ENCODE measurements at places on chromosomes 5 and 9.

- DNase-seq = no peak
These were observed 87.2 kb upstream of the NEURL1B start for GRCh38 chr5:172553903-172554302.

GRCh38 chr9:134335061-134335460, 8.8 kb downstream of the RXRA start:
- DNase-seq = peak; percentile 75

DNA sequence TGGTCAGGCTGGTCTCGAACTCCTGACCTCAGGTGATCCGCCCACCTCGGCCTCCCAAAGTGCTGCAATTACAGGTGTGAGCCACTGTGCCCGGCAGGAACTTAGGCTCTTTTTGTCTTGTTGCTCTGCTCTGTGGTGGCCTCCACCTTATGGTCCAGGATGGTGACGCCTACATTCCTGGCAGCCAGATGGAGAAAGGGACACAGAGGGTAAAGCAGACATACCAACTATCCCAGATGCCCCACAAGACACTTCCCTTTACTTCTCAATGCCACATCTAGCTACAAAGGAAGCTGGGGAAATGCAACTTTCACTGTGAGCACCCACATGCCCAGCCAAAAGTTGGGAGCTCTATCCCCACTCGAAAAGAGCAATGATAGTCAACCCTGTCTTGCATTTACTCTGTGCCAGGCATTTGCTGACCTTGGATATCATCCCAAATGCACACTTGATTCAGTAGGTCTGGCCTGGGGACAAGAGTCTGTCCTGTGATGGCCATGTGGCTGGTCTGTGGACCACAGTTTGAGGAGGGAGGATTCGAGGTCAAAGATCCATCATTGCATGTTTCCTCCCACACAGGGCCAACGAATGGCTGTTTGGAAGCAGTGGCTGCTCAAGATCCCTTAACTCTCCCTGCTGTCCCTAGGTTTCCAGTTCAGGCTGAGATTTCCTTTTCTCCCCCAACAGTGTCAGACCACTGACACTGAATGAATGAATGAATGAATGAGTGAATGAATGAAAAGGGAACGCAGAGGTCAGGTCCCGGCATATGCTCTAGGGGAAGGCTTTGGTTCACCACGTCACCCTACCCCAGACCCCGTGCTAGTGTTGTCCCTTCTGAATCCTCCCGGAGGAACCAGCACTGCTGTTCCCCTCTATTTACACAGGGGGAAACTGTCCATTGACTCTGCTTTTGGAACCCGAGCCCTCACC, 1.4 kb upstream of the ERGIC1 start:
- DNase-seq = no peak

GRCh38 chr5:151895660-151896030, 29.0 kb downstream of the GLRA1 start:
- no peak for DNase-seq

DNA sequence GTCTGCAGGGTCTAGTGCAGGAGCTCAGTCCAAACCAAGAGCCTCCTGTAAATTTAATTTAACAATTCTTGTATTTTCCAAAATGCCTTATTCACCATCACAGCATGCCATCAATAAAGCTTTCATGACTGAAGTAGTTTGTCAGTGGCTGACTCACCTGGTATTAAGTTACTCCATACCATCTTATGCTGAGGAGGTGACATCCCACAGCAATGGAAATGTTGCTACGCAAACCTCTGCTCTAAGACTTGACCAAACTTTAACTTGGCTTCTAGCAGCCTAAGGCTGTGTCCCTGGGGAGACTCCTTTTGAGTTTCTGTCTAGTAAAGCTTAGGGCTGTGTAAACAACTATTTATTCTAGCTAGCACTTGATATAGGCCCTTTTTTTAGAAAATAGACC, 1231.3 kb upstream of the CDH18 start:
- no peak for DNase-seq

Data from HFFc6 (cell line).